ENCODE measurements at places on chromosomes 2 and 18.
A peak's percentile ranks its signal among the peaks of the same experiment; 100 is the strongest.

- no peak for DNase-seq
These were observed 422.0 kb downstream of the CBLN2 start for GRCh38 chr18:72122103-72122502.

DNA sequence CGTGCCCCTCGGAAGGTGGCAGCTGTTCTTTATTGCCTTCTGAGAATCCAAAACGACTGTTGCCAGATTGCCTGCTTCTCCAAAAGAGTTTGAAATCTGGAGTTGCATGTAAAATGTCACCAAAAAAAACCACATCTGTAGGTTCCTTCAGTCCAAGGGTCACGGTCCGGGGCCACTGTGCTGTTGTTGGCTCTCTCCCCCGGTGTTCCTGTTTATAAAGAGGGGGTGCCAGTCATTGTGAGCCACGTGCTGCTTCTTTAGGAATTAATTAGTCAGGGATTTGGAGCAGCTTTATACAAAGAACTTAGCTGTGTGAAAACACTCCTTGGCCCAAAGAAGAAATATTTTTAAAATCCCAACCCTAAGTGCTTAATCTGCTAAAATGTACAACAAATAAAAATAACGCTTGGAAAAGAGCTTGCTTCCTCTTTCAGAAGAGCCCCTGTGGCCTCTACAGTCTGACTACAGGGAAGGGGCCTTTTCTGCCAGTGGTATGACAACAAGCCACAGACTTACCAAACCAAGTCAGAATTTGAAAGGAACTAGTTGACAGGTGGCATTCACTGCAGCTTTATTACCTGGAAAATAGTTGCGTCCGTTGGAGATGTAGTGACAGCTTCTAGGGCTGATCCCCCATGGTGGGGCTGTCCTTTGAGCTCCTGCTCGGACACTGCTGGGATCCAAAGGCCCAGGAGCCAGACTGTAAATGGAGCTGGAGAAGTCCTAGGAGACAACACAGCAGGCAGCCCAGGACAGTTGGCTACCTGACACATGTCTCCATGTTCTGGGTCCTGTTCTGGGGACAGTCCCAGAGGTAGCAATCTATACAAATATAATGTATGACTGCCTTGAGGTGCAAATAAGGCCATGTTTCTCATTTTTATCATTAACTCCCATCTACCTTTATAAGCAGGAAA is 84.5 kb upstream of the SLC1A4 start:
- DNase-seq, result no peak

DNA sequence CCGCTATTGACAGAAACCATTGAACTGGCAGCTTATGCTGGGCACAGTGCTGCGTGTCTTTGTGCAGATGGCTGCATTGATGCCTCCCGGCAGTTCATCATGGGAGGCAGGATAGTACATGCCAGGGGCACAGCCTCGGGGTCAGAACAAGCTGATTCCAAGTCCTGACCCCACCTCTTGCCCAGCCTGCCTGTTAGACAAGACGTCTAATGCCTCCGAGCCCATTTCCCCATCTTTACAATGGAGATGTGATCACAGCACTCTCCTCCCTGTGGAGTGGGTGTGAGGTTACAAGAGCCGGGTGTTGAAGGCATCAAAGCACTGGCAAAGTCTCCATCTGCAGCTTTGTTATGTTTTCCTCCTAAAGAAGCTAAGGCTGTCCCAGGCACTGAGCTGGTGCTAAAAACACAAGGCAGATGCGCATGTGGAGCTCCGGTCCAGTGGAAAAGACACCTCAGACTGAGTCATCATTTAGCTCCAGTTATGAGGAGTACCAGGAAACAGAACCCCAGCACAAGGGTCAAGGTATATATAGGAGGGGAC is 125.7 kb upstream of the EPAS1 start:
- no peak for DNase-seq

DNA sequence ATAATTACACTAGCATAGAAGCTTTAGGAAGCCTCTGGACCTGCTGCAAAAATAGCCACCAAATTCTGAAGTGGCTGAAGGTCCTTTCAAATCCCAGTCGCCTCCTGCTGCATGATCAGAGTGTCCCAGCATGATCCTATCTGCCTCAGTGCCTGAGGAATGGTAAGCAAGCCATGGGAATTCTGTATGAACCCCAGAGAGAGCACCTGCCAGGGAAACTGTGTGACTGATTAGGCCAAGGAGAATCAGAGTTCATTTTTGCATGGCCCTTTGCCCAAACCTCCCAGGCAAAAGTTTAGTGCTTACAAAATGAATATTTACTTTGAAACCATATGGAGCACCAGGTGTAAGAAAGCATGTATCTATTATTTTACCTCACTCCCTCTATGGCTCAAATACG is 221.4 kb downstream of the ARL4C start:
- DNase-seq, result no peak

DNA sequence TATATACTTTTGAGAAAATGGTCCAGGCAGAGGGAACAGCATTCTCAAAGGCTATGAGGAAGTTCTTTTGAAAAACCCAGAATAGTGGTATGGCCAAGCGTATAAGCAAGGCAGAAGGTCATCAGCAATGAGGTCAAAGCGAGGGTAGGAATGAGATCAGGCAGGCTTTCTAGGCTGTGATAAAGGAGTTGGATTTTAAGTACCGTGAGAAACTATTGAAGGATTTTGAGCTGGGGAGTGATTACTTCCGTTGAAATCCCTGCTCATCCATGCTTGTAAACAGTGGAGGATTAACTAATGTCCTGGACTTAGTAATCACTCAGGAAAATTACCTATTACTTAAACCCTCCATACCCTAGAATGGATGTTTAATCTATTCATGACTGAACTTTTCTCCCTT is 50.2 kb downstream of the EMILIN2 start:
- no peak for DNase-seq

- no peak for DNase-seq
These were observed 15.1 kb downstream of the RASGRP3 start for GRCh38 chr2:33491441-33492084.

GRCh38 chr2:24919037-24919505 is 966 bp downstream of the ADCY3 start:
- DNase-seq, result peak; percentile 64

DNA sequence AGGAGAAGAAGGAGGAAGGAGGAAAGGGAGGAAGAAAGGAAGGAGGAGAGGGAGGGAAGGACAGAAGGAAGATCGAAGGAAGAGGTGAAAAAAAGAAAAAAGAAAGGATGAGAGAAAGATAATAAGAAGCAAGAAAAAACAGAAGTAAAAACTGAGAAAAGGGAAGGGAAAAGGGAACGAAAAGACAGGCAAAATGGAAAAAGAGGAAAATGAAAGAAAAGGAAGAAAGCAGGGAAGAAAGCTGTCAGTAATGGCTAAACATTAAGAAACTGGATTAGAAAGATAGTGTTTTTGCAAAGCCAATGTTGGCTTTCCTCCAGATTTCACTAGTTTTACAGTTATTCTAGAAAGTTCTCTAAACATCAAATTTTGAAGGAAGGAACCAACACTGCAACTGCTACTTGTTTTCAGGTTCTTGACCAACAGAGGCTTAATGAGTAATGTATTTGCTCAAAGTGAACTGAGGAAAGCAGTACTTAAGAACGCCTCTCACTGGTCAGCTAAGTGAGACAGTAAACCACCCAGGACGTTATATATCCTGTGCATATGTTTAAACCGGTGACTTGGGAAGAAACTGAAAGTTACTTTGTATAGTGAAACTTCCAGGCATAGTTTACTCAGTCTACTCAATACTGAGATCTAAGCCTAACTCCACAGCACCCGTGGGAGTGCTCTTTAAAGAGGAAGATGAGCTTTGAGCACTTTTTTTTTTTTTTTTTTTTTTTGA is 286.2 kb upstream of the TRIB2 start:
- peak; percentile 34 for DNase-seq

DNA sequence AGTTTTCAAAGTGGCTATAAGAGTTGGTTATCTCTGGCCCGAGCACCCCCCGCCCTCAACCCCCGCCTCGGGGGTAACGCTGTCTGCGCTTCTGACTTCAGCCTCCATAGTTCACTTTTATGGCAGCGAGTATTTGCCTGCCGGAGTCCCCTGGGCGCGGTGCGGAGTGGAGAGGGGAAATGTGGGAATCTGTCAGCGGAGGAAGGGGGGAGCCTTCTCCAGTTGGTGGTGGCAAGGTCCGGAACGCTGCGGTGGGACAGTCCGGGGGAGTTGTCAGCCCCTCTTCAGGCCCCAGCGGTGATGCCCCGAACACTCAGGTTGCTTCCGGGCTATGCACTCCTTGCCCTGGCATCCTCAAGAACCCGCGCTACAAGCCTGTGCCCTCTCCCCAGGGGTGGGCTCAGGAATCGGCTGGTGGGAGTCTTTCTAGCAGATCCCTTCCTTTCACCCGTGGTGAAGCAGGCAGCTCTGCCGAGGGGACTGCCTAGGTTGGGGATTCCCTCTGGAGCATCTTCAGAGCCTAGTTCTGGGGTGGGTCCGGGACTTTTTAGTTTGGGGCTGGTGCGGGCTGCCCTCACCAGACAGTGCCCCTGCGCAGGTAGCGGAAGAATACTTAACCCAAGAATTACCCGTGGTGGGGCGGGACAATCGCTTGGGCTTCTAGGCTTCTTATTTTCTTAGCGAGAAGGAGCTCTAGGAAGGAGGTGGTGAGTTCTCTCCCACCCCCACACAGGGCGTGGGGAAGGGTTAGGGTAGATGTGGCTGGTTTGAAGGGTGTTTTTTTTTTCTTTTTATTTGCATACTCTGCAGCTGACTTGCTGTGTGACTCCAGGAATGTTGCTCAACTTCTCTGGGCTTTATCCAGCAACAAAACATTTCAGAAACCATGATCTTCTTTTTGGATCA is 1.6 kb downstream of the ATOH8 start:
- DNase-seq, result peak; percentile 3

GRCh38 chr2:107804608-107805498 is 21.8 kb upstream of the RGPD4 start:
- DNase-seq, result no peak

- DNase-seq, result no peak
These were observed 156.3 kb upstream of the CCDC68 start for GRCh38 chr18:55115606-55116005.

DNA sequence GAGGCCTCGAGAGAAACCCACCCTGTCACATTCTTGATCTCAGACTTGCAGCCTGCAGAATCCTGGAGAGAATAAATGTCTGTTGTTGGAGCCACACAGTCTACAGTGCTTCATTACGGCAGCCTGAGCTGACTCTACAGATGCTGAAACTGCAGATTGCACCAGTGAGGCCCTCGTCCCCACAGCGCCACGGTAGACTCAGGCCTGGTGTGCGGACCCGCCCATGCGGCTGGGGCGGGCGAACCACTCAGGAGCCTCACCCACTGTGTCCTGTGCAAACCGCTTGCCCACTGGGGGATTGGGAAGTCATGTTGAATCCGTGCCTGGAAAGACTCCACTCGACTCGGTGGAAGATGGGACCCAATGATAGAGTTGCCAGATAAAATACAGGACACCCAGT is 125.2 kb upstream of the COPS8 start:
- no peak for DNase-seq

DNA sequence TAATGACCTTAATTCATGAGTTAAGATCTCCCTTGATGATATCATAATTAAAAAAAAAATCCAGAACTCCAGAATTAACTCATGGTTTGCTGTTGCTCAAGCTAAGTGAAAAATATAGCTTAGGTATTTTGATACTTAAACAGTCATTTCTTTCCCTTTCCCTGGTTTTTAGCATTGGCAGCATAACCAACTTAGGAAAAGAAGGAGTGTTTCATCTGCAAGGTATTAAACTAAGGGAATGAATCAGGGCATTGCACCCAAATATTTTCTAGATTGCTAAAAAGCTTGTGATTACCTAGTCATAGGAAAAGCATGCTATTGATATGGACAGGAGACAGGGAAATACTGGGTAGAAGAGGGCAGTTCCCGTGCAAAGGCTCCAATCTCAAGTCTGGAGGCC is 207.2 kb downstream of the LRP1B start:
- DNase-seq, result no peak

DNA sequence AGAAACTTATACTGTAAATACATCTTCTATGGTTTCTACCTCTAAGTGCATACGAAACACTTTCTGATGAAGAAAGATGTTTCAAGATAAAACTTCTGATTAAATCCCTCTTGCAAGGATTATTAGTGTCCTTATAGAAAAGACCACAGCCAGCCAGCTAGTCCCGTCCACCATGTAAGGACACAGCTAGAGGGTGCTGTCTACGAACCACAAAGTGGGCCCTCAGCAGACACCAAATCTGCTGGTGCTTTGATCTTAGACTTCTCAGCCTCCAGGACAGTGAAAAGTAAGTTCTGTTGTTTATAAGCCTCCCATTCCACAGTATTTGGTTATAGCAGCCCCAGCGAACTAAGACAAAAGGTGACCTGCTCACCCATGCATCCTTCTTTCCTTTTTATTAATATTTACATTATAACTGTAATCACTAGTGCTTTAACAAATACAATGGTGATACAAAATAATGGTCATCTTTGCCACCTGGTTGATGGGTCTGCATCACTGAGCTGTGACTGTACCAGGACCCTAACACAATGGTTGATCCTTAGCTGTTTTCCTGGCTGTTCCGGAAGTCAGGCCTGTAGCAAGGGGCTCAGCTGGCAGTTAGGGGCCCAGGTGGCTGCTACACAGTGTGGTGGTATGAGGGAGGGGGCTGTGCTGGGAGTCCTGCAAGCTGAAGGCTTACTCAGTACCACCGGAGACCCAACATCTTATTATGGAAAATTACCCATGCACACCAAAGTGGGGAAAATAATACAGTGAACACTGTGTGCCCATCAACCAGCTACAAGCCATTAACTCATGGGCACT is 108.5 kb upstream of the SMAD7 start:
- no peak for DNase-seq

- no peak for DNase-seq
These were observed 819 bp upstream of the SERPINE2 start for GRCh38 chr2:224039770-224040440.

GRCh38 chr2:54479424-54479823 is 23.3 kb downstream of the SPTBN1 start:
- DNase-seq, result no peak

GRCh38 chr2:15769676-15770547 is 170.4 kb upstream of the MYCN start:
- DNase-seq, result no peak

DNA sequence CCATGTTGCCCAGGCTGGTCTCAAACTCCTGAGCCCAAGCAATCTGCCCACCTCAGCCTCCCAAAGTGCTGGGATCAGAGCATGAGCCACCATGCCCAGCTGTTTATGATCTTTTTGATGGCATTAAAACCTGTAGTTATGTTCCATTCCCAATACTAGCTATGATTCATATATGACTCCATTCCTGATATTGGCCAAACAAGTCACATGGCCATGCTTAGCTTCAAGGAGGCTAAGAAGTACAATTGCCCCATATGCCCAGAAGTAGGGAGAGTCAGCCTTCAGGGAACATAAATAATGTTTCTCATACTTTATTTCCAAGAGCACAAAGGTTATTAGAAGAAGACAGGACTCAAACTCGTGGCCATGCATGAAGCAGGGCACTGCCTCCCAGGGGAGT is 132.4 kb upstream of the RAB6C start:
- DNase-seq, result no peak

GRCh38 chr2:27378096-27378808 is 2.3 kb downstream of the ZNF513 start:
- no peak for DNase-seq

- DNase-seq, result no peak
These were observed 987.7 kb downstream of the TSN start for GRCh38 chr2:122743021-122743675.

Measured in activated CD4-positive, alpha-beta T cell treated with anti-CD3 and anti-CD28 coated beads, Interleukin-2, amount 50 U/mL, for 48 hours (primary cell).